ENCODE measurements at places on chromosomes 1 and 21. TPM values are rescaled to one million over a fixed set of nuclear protein-coding genes. Genes with fewer than 3 reads are reported as not detected.

The OR10K1 gene
- not detected for polyA plus RNA-seq

The NBPF20 gene
- polyA plus RNA-seq, result 2.6 TPM

The FCGR2B gene
- polyA plus RNA-seq, result not detected

The NEK2 gene
- polyA plus RNA-seq, result 4.1 TPM

The DNMT3L gene
- polyA plus RNA-seq, result not detected

The RNU1-3 gene
- polyA plus RNA-seq, result under 0.01 TPM

The TNFRSF1B gene
- polyA plus RNA-seq, result 65.3 TPM

The MAEL gene
- polyA plus RNA-seq, result 0.05 TPM

DNA sequence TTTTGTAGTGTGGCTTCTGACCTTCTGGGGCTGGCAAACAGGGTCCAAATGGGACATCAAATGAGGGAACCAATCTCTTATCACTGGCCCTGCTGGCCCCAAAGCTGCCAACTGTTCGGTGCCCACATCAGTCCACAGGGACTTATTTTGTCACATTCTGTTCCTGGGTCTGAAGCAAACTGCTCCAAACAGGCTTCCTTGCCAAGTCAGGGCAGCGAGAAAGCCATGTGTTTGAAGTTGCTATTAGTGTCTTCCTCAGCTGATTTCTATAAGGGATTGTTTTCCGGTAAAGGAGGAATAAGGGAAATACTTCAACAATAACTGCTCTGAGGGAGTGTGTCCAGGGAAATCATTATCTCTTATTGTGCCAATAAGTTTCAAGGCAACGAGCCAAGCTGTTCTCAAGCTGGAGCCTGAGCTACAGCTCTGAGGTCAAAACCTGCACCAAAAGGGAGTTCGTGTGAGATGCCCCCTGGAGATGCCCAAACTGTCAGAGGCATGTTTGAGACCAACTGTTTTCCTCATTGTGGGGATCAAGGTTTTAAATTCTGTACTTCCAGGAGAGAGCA, 381.4 kb upstream of the PROX1 start:
- no peak for DNase-seq

DNA sequence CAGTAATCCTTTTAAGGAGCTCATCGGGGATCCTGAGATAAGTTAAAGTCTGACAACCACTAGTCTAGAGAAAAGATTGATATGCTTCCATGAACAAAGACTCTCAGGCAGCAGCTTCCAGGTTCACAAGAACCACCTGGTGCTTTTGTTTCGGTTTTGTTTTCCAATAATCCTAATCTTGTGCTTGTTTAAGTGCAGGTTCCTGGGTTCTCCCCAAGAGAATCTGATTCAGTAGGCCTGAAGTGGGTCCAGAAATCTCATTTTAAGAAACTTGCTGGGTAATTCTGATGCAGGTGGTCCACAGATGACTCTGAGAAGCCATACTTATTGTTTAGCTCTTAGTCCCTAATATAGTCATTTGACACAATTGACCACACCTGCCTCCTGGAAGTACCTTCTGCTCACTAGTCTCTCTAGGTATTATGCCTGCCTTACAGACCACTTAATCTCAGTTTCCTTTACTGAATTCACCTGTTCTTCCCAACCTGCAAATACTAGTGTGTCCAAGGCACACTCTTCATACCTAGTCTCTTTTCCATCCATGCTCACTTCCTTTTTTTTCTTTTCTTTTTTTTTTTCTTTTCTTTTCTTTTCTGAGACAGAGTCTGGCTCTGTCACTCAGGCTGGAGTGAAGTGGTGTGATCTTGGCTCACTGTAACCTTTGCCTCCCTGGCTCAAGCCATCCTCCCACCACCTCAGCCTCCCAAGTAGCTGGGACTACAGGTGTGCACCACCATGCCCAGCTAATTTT, 20.5 kb upstream of the FRRS1 start:
- DNase-seq, result no peak

GRCh38 chr1:217539510-217539909, 91.4 kb downstream of the GPATCH2 start:
- DNase-seq, result no peak

DNA sequence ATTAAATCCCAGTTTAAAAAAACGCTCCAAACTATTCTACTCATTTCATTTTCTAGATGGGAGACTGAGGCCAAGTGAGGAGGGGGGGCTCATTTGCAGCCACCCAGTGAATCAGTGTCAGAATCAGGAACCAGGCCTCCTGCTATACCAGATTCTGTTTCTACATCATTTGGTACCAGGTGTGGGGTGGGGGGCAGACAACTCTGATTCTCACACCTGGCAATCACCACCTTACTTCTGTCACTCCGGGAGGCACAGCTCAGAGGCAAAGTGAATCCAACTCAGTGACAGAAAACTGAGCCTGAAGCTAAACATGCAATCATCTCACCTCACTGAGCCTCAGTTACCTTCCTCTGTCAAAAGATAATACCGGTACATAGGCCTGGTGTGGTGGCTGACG, 23.5 kb upstream of the ID3 start:
- DNase-seq, result no peak

GRCh38 chr1:160409486-160409885, 9.1 kb downstream of the VANGL2 start:
- DNase-seq, result no peak

- peak; percentile 1 for DNase-seq
Observed at GRCh38 chr1:171717062-171717718, 24.7 kb downstream of the VAMP4 start.

- DNase-seq, result no peak
Observed at GRCh38 chr1:153490272-153491051, 30.0 kb upstream of the S100A7 start.

DNA sequence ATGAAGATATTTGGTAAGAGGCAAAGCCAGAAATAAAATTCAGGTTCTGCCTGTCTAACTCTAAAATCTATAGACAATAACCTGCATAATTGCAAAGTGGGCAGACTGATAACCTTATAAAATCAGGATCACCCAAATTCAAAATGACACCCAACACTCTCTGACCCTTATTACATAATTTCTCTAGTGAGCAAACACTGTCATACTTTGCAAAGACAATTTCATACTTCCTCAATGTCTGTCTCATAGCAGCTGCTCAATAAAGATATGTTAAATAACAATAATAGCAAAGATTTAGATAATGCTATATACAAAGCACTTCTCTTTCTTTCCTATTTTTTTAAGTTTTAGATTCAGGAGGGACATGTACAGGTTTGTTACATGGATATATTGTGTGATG, 118.5 kb downstream of the UCHL5 start:
- DNase-seq, result no peak

GRCh38 chr1:209835782-209836298, 8.1 kb downstream of the UTP25 start:
- peak; percentile 21 for DNase-seq

GRCh38 chr1:180888870-180889269, 23.8 kb upstream of the KIAA1614 start:
- no peak for DNase-seq

- no peak for DNase-seq
Observed at GRCh38 chr21:43808832-43809251, 19.5 kb downstream of the RRP1 start.

- DNase-seq, result peak; percentile 47
Observed at GRCh38 chr21:39518055-39518846, 66.5 kb downstream of the SH3BGR start.

DNA sequence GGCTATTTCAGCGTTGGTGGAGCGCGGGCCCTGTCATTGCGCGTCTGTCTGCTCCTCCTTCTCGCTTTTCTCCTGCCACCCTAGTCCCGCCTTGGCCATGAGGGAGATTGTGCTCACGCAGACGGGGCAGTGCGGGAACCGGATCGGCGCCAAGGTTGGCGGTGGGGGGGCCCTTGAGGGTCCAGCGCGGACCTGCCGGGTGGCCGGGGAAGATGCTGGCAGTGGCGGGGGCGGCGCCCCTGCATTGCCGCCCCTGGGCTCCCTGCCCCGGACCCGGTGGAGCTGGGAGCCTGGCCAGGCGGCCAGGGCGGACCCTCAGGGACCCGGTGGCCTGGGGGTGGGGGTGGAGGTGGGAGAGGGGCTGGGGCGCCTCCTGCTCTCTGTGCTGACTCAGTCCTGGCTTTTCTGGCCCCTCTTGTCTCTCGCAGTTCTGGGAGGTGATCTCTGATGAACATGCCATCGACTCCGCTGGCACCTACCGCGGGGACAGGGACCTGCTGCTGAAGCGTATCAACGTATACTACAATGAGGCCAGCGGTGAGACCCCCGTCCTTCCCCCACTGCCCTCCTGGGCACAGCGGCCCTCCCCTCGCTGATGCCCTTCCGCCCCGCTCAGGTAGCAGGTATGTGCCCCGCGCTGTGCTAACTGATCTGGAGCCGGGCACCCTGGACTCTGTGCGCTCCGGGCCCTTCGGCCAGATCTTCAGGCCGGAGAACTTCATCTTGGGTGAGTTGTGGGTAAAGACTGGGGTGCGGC, 58.3 kb upstream of the MAP1LC3C start:
- no peak for DNase-seq

- DNase-seq, result no peak
Observed at GRCh38 chr1:52876843-52877242, 34.3 kb downstream of the ZYG11A start.

DNA sequence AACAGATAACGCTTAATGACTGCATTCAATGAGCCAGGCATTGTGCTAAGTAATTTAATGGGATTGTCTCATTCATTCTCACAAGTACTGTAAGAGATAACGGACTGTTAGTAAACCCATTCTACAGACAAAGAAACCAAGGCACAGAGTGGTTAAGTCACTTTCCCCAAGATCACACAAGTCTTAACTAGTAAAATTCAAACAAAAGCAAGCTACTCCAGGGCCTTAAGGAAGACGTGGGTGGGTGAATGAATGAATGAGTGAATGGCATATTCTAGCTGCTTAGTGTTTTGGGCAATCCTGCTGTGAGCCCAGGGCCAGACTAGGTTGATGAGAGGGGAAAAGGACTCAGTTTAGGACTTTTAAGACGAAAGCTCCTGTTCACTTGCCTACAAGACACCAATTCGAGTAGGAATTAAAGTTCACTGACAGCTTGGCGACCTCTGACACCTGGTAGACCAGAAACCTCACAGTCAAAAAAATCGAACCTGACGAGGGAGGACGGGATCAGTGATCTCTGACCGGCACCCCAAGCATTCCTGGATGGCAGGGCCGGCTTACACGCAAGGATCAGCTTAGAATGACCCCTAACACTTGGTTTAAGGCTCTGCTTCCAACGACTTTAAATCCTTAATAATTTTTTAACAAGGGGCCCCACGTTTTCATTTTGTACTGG, 557 bp downstream of the EMC1 start:
- DNase-seq, result no peak

- DNase-seq, result no peak
Observed at GRCh38 chr1:64845831-64846425, 101.1 kb downstream of the RAVER2 start.

- no peak for DNase-seq
Observed at GRCh38 chr1:119774746-119775490, 6.2 kb upstream of the HMGCS2 start.

- DNase-seq, result peak; percentile 25
Observed at GRCh38 chr21:42474043-42474831, 21.8 kb downstream of the RSPH1 start.

GRCh38 chr1:186225096-186225495, 150.0 kb downstream of the TPR start:
- no peak for DNase-seq

DNA sequence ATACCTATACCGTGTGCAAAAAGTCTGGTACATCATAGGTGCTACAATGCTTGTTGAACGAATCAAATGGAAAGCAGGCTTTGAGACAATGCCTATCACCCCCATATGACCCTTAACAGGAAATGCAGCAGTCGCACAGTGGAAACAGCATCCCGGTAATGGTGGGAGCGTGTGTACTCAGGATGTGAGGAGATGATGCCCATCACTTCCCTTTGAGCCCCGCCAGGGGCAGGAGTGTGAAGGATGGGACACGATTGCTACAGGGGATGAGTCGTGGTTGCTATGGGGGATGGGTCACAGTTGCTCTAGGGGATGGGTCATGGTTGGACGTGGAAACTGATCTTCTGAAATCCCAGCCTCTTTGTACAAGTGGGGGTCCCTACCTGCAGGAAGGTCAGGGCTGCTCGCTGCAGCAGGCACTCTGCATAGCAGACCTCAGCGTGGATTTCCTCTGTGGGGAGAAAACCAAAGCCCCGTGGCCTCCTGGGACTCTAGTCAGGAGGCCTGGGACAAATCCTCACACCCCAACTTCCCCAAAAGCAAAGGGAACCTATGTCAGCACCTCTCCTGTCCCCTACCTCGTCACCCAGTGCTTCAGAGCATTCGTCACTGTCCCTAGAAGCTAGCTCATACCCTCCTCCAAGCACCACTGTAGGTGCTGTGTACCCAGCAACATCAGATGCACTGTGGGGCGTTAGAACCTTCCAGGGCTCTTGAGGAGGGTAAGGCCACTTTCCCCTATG, 19.3 kb downstream of the TTC39A start:
- DNase-seq, result peak; percentile 36

DNA sequence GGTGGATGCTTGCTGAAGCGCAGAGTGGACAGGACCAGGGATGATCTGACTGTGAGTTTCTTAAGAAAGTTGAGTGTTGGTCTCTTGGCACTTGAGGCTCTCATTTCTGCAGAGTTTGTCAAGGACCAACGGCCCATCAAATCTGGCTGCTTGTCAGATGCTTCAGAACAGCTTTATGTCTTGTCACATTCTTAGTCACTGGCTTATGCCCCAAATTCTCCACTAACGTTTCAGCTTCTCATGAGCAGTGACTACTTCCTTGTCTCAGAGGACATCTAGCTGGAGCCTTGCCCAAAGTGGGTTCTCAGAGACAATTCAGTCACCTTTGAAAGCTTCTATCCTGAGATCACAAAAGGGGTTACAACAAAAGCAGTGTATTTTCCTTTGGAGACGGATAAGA, 92.3 kb downstream of the ST6GALNAC5 start:
- no peak for DNase-seq

GRCh38 chr1:23719162-23719820, 24.0 kb upstream of the ELOA start:
- DNase-seq, result no peak

DNA sequence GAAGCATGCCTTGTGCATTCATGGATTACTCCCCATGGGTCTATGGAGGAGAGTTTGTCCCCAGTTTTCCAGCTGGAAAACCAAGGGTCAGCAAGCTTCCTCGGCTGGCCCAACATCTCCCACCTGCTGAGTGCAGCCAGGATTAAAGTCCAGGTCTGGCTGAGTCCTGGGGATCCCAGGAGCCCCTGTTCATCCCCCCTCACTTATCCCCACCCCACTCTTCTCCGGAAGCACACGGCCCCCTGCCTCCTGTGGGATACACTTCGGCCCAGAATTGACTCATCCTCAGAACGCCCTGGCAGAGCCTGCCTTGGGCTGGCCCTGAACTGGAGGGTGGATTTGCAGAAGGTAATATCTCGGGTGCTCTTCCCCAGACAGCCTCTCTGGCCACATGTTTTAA, 276.1 kb downstream of the NPHP4 start:
- no peak for DNase-seq

- DNase-seq, result no peak
Observed at GRCh38 chr1:244789731-244790130, 45.7 kb upstream of the COX20 start.

GRCh38 chr1:54403405-54403804, 2.8 kb downstream of the SSBP3 start:
- no peak for DNase-seq

All from endothelial cell of umbilical vein (primary cell).